ENCODE measurements at places on chromosomes 1 and 21. TPM values are rescaled to one million over a fixed set of nuclear protein-coding genes. Genes with fewer than 3 reads are reported as not detected.

The NT5C1A gene
- not detected for total RNA-seq

The ADAM30 gene
- total RNA-seq = not detected

The GBP4 gene
- total RNA-seq = 2.4 TPM

The NAV1 gene
- total RNA-seq = 1.6 TPM

The GUCA2A gene
- not detected for total RNA-seq

The CBR1 gene
- 19.2 TPM for total RNA-seq

The TMPRSS15 gene
- not detected for total RNA-seq

The VANGL2 gene
- not detected for total RNA-seq

The KIF21B gene
- total RNA-seq = 2.0 TPM

The OPRD1 gene
- total RNA-seq = not detected

The DEDD gene
- 31.9 TPM for total RNA-seq

DNA sequence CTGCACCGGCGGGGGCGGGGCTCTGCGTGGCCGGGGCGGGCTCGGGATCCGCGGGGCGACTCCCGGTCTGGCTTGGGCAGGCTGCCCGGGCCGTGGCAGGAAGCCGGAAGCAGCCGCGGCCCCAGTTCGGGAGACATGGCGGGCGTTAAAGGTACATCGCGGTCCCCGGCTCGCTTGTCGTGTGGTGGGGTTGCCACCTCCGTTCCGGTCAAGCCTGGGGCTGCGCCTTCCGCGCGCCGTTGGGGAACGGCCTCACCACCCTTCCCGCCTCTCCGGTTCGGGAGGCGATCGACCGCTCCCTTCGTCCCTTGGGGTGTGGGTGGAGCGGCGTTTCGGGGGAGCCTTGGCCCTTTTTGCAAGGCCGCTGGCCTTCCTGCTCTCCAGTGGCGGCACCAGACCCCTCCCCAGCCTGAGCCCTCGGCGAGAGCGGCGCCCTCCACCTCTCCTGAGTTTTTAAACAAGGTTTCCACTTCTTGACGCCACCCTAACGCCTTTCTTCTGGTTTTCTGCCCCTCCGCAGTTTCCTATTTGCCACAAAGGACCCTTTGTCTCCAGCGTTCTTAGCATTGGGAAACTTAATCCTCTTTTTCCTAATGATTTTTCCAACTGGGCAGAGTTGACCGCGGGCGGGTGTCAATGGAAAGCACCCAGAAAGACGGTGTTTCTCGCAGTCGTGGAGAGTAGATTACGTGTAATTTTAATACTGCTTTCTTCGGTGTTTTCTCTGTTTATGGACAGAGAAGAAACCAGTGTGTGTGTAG lies at the start of the genes LEPR and LEPROT:
LEPR (plus strand) TSS at position 79 of the 761 bp plus-strand sequence. CDS start 144,898 bp downstream, outside the sequence.
LEPROT (plus strand) TSS at position 79 of the 761 bp plus-strand sequence; CDS start at position 136, 57 bp downstream.
- DNase-seq = no peak

DNA sequence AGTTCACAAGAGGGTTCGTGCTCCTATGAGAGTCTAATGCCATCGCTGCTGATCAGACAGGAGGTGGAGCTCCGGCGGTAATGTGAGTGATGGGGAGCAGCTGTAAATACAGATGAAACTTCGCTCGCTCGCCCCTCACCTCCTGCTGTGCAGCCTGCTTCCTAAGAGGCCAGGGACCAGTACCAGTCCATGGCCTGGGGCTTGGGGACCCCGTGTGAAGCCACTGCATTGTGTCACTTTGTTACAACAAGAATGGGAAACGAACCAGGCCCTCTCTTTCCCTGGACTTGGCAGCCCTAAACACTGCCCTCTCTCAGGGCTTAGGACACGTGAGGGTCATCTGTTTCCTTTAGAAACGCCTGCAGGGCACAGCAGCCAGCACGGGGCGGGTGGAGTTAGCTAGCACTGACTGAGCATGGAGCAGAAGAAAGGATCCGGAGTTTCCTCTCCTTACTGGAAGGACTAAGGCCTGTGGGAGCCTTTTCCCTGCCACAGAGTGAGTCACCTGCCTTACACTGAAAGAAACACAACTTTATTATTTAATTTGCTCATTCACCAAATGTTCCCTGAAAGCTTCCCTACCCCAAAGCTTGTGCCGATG lies 185.2 kb upstream of the TMEM51 start:
- DNase-seq = peak; percentile 61

GRCh38 chr1:25616987-25617624 lies 515 bp downstream of the MAN1C1 start:
- no peak for DNase-seq

DNA sequence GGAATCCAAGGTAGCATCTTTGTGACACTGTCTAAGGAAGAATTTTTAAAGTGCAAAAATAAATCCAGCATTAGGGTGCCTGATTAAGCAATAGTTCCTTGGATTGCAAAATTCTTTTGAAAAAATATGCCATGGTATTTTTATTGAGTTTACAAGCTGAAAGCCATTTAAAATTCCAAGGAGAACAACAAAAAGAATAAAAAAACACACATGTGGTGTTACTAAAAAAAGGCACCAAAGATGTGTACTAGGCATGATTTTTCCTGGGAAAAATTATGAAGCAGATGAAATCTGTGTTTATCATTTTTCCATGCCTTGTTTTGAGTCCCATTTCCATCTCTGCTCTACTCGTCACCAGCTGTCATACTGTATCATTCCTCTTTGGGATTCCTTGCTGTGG lies 157.0 kb upstream of the ZNHIT6 start:
- DNase-seq = no peak

GRCh38 chr21:34640858-34641257 lies 25.9 kb upstream of the RCAN1 start:
- peak; percentile 57 for DNase-seq

- peak; percentile 92 for DNase-seq
Observed at GRCh38 chr1:39540504-39541031, 36.0 kb downstream of the PABPC4 start.

- DNase-seq = no peak
Observed at GRCh38 chr1:6592865-6593593, 9.6 kb downstream of the KLHL21 start.

DNA sequence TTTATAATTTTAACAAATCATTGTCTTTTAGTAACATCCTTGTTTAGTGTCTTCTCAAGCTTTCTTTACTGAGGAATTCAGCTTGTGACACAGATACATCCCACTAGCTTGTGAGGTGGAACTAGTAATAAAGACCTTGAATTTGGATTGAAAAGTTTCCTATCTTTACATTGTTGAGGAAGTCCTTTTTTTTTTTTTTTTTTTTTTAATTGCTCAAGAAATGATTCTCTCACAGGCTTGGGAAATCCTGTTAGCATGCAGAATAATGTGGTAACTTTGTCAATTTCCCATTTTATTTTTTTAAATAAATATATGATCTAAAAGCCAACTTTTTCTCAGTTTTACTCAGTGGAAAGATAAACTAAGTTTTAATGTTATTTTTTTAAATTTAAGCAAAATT lies 15.8 kb downstream of the DENND2D start:
- DNase-seq = no peak

DNA sequence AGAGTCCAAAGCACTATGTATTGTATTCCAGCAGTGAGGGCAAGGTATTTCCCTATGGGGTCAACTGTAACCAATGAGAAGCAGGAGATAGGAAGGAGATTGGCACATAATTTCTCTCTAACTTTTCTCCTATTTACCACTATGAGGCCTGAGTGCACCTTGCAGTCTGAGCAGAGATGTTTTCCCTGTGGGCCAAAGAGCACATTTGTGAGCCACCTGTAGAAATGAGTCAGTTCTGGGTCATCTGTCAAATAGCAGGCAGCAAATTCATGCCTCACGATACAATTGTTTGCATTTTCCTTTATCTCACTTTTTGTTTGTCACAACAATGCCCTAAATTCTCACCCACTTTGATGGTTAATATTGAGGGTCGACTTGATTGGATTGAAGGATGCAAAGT lies 547.2 kb upstream of the NCAM2 start:
- no peak for DNase-seq

DNA sequence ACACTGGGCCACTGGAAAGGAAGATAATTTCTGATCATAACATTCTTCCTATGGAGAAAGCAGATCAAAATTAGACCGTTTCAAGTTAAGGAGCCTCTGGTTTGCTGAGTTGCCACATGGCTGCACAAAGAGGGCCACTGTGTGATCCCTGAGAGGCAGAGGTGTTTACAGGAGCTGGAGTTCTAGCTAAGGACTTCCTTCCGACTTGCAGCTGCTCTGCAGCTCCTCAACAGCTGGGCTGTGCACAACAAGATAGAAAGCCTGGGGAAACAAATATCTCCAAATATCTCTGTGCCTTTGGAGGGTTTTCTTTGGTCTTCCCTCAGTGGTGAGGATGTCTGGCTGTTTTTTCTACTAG lies 26.8 kb downstream of the GADD45A start:
- DNase-seq = no peak

DNA sequence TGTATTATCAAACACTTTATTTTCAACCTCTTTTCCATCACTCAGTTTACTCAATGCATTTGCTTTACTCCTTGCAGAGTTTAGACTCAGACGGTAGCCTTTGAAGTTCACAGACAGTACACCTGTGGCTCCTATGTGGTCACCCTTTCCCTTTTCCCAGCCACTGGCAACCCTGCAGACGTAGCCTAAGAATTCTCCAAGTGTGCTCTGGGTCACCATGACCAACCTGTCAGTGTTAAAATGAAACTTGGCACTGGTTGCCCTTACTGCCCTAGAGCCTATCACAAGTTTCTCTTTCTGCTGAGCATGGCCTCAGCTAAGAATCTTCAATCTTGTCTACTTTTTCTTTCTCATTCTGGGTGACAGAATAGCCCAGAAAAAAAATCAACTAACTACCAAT lies 25.5 kb upstream of the DNAH14 start:
- DNase-seq = no peak

GRCh38 chr1:35379317-35380000 lies 111.0 kb downstream of the ZMYM4 start:
- DNase-seq = no peak

- no peak for DNase-seq
Observed at GRCh38 chr1:156815307-156815826, 1.3 kb downstream of the SH2D2A start.

DNA sequence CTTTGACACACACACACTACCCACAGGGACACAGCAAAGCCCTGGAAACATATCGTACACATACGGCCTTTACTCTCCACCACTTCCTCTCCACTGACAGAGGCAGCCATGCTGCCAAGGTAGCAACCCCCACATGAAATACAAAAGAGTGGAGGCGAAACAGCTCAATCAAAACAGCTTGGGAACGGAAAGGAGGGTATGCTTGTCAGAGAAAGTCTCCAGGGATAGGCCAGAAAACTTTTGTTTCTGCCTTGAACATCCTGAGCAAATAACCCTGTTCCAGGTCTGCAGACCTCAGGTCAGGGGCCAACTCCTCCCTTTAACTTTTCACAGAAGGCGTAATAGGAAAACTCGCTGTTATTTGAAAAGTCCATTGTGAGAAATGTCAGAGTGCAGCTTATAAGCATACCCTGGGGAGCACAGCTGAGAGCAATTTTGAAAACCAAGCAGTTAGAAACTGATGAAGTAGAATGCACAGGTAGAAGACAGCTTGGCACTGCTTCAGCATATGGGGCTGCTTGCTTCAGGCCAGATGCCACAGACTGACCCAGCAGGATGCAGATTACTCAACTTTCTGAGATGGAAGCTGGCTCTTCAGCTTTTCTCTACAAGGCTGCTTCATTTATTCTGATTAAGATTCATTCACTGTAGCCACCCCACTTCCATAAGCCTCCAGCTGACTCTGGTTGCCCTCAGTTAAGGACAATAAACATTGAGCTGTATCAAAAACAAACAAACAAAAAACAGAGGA lies 18.0 kb downstream of the KIAA0319L start:
- DNase-seq = peak; percentile 29

DNA sequence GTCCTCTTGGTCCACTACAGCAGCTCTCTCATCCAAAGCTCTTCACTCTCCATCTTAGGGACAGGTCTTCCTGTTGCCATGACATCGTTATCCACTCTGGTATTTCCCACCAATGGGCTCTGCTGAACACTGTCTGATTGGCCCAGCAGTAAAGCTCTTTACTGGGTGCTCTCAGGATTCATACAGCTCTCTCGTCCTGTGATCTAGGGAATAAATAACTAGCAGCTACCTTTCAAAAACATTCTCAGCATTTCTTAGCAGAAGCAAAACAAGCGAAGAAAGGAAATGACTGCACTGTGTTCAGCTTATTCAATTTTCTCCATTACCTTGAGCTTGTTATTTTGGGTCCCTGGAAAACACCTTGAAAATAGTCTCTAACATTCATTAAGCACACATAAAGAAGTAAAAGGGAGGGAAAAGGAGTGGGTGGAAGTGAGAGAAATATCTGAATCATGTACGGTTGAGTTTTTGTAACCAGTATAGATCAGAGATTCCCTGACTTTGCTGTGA lies 163.4 kb upstream of the SGIP1 start:
- peak; percentile 55 for DNase-seq

DNA sequence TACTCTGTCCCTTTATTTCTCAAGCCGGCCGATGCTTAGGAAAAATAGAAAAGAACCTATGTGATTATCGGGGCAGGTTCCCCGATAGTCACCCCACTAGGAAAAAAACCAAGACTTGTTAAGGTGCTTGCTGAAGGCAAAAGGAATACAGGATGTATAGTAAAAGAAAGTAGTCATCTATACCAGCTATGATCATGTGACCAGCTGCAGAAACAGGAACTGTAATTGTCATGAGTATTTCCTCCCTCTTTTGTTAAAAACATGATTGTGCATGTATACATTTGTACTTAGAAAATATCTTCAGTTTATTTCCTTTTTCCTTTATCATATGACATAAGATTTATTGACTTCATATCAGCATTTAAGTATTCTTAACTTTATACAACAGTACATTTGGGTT lies 30.5 kb downstream of the PIGK start:
- peak; percentile 39 for DNase-seq

- DNase-seq = no peak
Observed at GRCh38 chr1:5151511-5151910, 497.1 kb downstream of the AJAP1 start.

- DNase-seq = no peak
Observed at GRCh38 chr21:36347962-36348328, 27.9 kb downstream of the MORC3 start.

DNA sequence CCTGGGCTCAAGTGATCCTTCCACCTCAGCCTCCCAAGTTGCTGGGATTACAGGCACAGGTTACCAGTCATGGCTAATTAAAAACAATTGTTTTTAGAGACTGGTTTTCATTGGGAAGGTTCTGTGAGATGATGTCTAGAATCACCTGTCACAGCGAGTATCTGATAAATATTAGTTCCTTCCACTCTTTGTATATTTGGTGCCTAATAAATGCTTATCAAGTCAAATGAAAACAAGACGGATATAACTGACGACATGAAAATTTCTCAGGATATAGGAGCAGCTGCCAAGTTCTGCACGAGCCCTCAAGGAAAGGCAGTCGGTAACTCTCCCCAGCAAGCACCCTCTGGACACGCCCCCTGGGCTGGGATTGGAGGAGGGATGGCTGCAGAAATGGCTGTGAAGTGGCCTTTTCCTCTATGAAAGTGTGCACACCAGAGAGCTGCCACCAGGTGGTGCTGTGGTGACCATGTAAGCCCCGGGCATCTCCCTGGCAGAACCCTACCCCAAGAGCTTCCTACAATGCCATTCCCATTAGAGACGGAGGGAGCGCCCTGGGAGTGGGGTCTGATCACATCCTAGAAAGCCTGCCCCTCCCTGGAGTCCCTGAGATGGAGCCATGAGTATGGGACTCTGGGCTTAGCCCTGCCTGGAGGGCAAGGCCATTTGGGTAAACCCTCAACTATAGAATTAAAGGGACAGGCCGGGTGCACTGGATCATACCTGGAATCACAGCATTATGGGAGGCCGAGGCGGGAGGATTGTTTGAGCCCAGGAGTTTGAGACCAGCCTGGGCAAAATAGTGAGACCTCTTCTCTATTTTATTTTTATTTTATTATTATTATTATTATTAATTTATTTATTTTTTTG lies 50.9 kb downstream of the HTR6 start:
- peak; percentile 92 for DNase-seq
